ENCODE measurements at places on chromosomes 5 and 9.
A peak's percentile ranks its signal among the peaks of the same experiment; 100 is the strongest.

GRCh38 chr5:180975338-180975737 lies 13.3 kb upstream of the BTNL3 start:
- DNase-seq: no peak

DNA sequence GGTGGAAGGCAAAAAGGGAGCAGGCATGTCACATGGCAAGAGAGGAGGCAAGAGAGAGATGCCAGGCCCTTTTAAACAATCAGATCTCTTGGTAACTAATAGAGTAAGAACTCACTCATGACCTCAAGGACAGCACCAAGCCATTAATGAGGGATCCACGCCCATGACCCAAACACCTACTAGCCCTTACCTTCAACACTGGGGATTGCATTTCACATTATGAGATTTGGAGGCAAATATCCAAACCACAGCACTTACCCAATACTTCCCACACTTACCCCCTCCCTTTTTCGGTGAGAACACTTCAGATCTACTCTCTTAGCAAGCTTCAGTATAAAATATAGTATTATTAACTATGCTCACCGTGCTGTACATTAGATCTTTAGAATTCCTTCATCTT lies 41.9 kb downstream of the ZNF354A start:
- no peak for DNase-seq

DNA sequence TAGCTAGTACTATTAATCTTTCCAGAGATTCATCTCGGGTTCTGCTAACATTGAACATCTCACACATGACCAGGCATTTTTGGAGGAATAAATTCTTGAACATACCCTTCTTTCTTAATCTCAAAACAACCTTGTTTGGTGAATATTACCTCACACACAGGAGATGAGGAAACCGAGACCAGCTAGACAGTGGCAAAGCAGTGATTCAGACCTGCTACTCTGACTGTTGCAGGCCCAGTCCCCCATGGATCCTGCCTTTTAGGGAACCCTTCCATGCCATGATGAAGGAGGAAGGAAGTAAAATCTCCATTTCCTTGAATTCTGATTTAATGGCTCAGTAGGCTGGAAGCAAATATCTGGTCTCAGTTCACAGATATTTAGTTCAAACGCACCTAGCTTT lies 2.6 kb downstream of the PCSK5 start:
- no peak for DNase-seq

- peak; percentile 4 for DNase-seq
Measured at GRCh38 chr5:54959673-54960418, 25.5 kb downstream of the ESM1 start.

DNA sequence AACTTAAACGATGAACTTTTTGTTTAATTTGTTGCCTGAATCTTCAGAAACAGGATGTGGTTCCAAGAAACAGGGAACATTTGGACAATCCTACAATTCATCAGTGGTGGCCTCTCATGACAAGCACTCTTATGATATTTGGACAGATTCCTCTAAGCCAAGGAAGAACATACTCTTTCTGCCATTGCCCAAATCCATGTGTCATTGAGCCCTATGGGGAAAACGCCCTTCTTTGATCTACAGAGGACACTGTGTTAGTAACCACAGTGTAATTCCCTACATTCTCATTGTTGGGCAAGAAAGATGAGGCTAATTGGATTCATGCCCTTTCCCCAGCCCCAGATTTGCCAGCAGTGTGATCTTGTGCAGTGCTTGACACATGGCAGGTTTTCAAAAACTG lies 167.7 kb upstream of the PTCH1 start:
- no peak for DNase-seq

GRCh38 chr9:92725266-92725545 lies 39.4 kb downstream of the BICD2 start:
- no peak for DNase-seq

DNA sequence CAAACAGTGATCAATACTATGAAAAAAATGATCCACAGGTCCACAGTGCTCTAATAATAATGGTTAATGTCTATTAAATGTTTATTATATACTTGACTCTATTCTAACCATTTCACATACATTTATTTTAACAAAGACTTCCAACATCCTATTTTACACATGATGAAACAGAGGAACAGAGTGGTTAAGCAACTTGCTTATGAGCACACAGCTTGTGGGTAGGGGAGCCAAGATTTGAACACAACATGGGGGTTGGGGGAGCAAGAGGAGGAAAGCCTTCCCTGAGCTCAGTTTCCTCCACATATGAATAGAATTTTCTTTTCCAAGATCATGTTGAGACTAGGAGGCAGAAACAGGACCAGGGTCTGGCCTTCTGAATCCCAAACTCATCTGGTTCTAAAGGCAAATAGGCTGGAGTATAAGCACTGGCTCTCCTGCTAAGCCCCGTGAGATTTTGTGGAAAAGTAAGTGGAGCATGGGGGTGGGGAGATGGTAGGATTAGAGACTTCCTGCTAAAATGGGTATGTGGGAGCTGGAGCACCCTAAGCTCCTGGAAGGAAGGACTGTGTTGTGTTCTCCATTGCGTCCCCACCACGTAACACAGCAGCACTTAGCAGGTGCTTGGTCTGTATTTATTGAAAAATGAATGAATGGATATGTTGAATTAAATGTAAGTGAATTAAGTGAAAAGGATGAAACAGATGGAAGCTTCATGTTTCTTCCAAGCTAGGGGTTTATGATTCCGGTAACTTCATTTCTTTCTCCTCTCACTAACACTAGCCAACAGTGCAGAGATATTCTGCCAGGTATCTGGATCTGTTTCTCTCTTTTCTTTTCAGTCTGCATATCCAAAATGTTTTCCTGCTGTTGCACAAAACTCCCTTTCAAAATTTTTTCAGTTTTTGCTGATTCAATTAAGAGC lies 26.9 kb upstream of the GALNT10 start:
- no peak for DNase-seq

DNA sequence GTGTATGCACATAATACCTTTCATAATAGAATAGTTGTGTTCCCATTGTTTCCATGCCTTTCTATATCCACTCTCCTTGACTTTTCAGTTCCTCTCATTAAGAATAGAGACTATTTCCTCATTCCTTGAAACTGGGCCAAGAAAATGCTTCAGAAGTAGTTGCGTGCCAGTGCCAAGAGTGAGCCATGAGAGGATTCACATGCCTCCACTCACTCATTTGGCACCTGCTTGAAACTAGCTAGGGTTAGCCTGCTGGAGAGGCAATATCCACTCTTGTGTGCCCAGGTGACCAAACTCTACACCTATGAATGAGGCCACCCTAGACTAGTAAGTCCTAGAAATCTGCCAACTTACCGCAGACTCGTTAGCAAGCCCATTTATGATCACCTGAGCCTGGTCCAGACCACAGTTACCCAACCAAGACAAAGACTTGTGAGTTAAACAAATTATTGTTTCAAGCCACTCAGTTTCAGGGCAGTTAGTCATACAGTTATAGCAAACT lies 276.3 kb downstream of the EPB41L4A start:
- DNase-seq: no peak

- no peak for DNase-seq
Measured at GRCh38 chr5:42020788-42021530, 95.9 kb downstream of the FBXO4 start.

DNA sequence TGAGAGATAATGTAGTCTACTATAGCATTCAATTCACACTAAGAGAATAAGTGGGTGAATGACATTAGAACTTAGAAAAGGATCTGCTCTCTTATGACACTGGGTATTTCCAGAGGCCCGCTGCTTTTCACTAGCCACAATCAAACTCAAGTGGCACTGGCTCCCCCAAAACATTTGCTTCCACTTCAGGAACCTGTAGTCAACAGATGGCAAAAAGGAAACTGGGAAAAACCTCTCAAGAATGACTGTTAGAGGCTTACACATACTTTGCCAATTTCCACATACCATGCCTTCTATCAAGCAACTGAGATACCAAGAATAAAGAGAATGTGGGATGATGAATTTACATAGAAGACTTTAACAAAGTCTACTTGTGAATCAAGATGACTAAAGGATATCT lies 11.2 kb downstream of the POC5 start:
- DNase-seq: no peak

DNA sequence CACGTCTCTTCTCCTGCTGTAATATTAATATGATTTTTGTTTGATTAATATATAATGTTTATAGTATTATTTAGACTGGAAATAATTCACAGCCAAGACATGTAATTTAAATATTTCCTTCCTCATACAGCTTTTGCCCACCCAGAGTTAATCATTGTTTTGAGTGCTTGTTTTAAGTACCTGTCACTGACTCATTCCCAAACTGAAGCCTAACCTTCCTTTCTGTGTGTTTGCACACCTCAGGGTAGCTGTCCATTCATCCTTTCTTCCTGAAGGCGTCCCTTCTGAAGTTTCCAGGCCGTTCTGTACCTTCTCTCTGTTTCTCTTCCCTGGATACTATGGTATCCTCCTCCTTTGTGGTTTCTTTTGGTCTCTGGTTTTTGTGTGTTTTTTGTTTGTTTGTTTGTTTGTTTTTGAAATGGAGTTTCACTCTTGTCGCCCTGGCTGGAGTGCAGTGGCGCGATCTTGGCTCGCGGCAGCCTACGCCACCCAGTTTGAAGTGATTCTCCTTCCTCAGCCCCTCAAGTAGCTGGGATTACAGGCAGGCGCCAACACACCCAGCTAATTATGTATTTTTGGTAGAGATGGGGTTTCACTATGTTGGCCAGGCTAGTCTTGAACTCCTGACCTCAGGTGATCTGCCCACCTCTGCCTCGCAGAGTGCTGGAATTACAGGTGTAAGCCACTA lies 312.4 kb downstream of the DOCK8 start:
- no peak for DNase-seq

DNA sequence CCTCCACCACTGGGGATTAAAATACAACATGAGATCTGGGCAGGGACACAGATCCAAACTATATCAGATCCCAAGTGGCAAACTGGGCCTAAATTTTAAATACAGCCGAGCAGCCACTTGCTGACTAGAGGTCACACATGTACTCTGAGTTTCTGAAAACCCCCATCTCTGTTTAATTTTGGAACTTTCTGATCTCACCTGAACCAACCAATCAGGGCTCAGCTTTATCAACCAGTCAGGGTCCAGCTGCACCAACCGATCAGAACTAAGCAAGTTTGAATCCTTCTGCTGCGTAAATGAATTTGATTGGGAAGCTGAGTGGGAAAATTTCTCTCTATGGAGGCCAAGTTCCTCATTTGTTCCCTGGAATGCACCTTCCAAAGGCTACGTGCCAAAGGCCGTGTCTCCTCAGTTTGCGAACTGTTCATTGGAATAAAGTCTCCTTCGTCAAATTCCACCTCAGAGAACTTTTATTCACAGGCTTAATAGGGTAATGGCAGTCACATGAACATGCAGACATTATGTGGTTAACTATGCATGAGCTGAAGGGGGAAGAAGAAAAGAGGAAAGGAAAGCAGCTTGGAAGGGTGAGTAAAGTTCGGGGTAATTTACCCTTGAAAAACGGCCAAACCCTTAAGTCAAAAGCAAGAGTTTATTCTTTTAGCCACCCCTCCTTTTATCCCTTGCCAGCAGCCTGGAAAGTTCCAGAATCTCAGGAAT lies 3.7 kb downstream of the CD180 start:
- DNase-seq: no peak

GRCh38 chr5:158499075-158499891 lies 600.4 kb downstream of the EBF1 start:
- no peak for DNase-seq
